ENCODE measurements at places on chromosomes 13 and 19. TPM values are rescaled to one million over a fixed set of nuclear protein-coding genes. Genes with fewer than 3 reads are reported as not detected.

The MOB3A gene
- polyA plus RNA-seq = 14.1 TPM

GRCh38 chr13:37657134-37657533 is 58.6 kb upstream of the POSTN start:
- no peak overlapping the region for H3K4me3 ChIP-seq
- no peak overlapping the region for H3K27ac ChIP-seq
- H3K36me3 ChIP-seq = no peaks in the 10 kb centered on the region
- H3K27me3 ChIP-seq = no peaks in the 10 kb centered on the region
- no peak for DNase-seq

- DNase-seq = no peak
- no peaks in the 10 kb centered on the region for H3K36me3 ChIP-seq
- no peaks in the 10 kb centered on the region for H3K4me1 ChIP-seq
- no peak overlapping the region for H3K27ac ChIP-seq
Observed at GRCh38 chr19:19232261-19232721, 20.5 kb downstream of the NCAN start.

- no peak overlapping the region for H3K4me3 ChIP-seq
- H3K4me1 ChIP-seq = peaks cover 4% of the 10 kb centered on the region
- H3K27me3 ChIP-seq = no peaks in the 10 kb centered on the region
- peak; percentile 68 for DNase-seq
- H3K36me3 ChIP-seq = peaks cover 16% of the 10 kb centered on the region
Observed at GRCh38 chr13:73079359-73079758, 20.6 kb downstream of the KLF5 start.

DNA sequence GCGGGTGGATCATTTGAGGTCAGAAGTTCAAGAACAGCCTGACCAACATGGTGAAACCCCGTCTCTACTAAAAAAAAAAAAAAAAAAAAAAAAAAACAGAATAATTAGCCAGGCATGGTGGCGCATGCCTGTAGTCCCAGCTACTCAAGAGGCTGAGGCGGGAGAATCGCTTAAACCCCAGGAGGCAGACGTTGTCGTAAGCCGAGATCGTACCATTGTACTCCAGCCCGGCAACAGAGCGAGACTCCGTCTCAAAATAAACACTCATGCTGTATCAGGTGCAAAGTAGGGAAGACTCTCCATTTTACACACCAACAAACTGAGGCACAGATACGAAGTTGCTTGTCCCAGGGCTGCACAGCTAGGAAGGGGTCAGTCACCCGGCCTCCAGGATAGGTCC is 15.6 kb downstream of the TLE6 start:
- H3K27ac ChIP-seq = no peak overlapping the region
- no peak for DNase-seq
- no peak overlapping the region for H3K4me3 ChIP-seq

GRCh38 chr13:101139081-101139480 is 277.2 kb downstream of the NALCN start:
- H3K27me3 ChIP-seq = peaks cover 44% of the 10 kb centered on the region
- H3K27ac ChIP-seq = no peak overlapping the region
- no peak overlapping the region for H3K4me3 ChIP-seq
- no peak for DNase-seq

DNA sequence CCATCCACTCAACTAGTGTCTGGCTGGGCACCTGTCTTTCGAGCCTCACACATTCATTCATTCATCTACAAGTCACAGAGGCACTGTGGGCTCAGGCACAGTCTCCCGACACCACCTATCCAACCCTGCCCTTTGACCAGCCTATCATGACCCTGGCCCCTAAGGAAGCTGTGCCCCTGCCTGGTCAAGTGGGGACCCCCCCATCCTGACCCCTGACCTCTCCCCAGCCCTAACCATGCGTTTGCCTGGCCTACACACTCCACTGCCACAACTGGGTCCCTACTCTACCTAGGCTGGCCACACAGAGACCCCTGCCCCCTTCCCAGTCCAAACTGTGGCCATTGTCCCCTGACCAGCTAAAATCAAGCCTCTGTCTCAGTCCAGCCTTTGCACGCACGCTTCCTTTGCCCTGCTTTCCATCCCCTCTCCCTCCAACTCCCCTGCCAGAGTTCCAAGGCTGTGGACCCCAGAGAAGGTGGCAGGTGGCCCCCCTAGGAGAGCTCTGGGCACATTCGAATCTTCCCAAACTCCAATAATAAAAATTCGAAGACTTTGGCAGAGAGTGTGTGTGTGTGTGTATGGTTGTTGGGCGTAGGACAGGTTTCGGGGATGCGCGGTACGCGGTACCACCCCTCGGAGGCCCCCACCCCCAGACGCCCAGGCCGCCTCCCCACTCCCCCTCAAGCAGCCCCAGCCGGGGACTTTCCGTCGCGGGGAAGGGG is 404 bp upstream of the IL27RA start:
- H3K27me3 ChIP-seq = no peaks in the 10 kb centered on the region
- peak overlapping the region; percentile 75 for H3K4me3 ChIP-seq
- DNase-seq = no peak

Data from stomach (tissue), 19 donors.